ENCODE measurements at places on chromosomes 1 and 21. TPM values are rescaled to one million over a fixed set of nuclear protein-coding genes. Genes with fewer than 3 reads are reported as not detected.
A peak's percentile ranks its signal among the peaks of the same experiment; 100 is the strongest.

Gene DMRTA2
- total RNA-seq, result 0.14 TPM

DNA sequence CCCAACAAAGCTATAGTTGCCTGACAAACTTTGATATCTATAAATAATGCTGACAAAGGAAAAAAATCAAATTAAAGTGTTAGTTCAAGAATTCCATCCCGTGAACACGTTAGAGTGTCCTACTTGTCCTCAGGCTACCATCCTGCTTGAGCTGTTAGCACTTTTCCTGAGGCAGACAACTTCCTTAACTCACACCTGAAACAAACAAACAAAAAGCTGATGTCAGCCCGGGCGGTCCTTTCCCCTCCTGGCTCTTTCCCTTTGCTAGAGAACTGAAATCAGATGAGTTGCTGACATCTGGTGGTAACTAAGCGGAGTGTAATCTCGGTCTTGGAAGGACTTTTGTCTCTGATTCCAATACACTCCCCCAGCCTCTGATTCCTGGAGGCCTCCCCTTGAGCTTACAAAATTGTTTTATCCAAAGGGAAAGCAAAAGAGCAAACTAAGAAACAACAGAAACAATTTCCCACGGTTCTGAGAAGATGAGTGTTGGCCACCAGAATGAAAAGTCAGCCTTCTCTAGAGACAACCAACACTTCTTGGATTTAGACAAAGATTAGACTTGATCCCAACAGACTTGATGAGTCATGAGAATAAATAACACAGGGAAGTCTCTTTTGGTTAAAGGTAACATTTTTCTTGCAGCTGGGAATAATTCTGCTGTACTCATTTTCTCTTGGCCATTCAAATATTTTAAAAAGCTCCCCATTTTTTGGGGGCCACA lies 135.4 kb downstream of the PROX1 start:
- no peak overlapping the region for H3K4me3 ChIP-seq
- H3K27me3 ChIP-seq, result peaks cover 2% of the 10 kb centered on the region
- DNase-seq, result peak; percentile 2
- H3K27ac ChIP-seq, result no peak overlapping the region
- H3K4me1 ChIP-seq, result no peaks in the 10 kb centered on the region

DNA sequence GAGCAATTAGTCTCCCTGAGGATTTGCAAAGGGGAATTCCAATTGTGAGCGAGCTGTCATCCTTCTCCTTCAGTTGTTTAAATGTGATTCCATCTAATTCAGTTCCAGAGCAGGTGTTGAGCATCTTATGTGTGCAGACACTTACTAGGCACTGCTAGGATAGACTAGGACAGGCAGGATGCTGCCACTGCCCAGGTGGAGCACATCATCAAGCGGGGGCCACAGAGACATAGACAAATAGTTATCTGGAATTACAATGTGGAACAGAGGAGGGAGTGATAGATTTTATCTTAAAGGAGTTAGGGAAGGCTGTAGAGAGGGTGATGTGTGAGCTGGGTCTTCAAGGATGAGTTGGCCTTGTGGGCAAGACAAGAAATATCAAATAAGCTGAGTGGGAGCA lies 55.9 kb downstream of the CDC7 start:
- DNase-seq, result no peak
- H3K4me3 ChIP-seq, result no peak overlapping the region
- no peaks in the 10 kb centered on the region for H3K4me1 ChIP-seq
- H3K36me3 ChIP-seq, result no peaks in the 10 kb centered on the region

- no peaks in the 10 kb centered on the region for H3K4me1 ChIP-seq
- no peak overlapping the region for H3K27ac ChIP-seq
- no peaks in the 10 kb centered on the region for H3K27me3 ChIP-seq
- no peak for DNase-seq
- H3K4me3 ChIP-seq, result no peak overlapping the region
Measured at GRCh38 chr1:34976384-34977209, 8.6 kb downstream of the TMEM35B start.

DNA sequence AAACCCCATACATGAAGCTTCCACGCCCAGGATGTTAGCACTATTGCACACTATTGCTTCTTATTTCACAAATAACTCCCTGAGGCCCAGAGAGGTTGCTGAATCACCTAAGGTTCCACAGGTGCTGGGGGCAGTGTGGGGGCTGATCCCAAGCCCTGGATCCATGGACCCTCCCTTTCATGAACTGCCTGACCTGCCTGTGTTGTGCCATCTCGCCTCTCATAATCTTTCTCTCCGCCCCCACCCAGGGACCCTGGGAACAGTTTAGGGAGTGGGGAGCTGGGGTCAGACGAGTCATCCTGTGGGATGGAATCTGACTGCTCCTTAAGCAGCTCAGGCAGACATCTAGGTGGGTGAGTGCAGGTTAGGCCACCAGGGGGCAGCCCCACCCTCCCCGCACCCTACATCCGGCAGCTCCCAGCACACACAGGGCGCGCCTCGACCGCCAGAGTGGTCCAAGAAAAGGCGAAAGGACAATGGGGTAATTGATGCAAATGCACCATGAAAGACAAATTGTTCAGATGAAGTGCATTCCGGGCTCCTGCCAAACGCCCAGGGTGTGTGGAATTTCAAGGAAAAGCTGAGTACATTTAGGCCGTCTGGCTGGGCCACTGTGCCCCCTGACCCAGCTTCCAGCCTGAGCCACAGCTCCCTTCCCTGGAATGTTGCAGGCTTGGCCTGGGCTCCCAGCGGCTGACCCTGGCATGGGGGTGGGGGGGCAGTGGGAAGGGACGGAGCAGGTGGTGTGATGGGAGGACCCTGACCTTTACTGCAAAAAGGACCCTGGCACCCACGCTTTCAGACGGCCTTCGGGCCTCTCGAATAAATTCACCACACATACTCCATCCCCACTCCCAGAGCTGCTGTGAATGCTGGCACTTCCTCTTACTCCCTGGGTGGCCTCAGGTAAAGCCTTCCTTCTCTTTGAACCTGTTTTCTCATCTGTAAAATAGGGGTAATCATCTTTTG lies 20.8 kb downstream of the PHLDA3 start:
- H3K4me3 ChIP-seq, result no peak overlapping the region
- no peak overlapping the region for H3K27ac ChIP-seq
- DNase-seq, result peak; percentile 78

Gene TTLL10
- 0.14 TPM for total RNA-seq

GRCh38 chr1:14954930-14955329 lies 198.6 kb upstream of the TMEM51 start:
- H3K27ac ChIP-seq, result no peak overlapping the region
- H3K36me3 ChIP-seq, result no peaks in the 10 kb centered on the region
- H3K4me3 ChIP-seq, result no peak overlapping the region

- H3K36me3 ChIP-seq, result no peaks in the 10 kb centered on the region
- H3K27ac ChIP-seq, result no peak overlapping the region
- no peak overlapping the region for H3K4me3 ChIP-seq
- H3K27me3 ChIP-seq, result no peaks in the 10 kb centered on the region
Measured at GRCh38 chr1:170800265-170800664, 135.1 kb upstream of the MROH9 start.

Gene KIAA1614
- total RNA-seq, result 0.94 TPM

Gene BCL2L15
- 0.76 TPM for total RNA-seq

Gene FCRL4
- 0.19 TPM for total RNA-seq

GRCh38 chr21:32708069-32708468 lies 19.7 kb downstream of the SYNJ1 start:
- H3K27me3 ChIP-seq, result no peaks in the 10 kb centered on the region
- no peak overlapping the region for H3K4me3 ChIP-seq
- DNase-seq, result no peak
- no peaks in the 10 kb centered on the region for H3K4me1 ChIP-seq

Gene FOXO6
- 1.6 TPM for total RNA-seq

GRCh38 chr1:99643021-99643779 lies 2.7 kb upstream of the PALMD start:
- H3K27me3 ChIP-seq, result peaks cover 20% of the 10 kb centered on the region
- no peaks in the 10 kb centered on the region for H3K4me1 ChIP-seq
- DNase-seq, result no peak
- H3K36me3 ChIP-seq, result no peaks in the 10 kb centered on the region

DNA sequence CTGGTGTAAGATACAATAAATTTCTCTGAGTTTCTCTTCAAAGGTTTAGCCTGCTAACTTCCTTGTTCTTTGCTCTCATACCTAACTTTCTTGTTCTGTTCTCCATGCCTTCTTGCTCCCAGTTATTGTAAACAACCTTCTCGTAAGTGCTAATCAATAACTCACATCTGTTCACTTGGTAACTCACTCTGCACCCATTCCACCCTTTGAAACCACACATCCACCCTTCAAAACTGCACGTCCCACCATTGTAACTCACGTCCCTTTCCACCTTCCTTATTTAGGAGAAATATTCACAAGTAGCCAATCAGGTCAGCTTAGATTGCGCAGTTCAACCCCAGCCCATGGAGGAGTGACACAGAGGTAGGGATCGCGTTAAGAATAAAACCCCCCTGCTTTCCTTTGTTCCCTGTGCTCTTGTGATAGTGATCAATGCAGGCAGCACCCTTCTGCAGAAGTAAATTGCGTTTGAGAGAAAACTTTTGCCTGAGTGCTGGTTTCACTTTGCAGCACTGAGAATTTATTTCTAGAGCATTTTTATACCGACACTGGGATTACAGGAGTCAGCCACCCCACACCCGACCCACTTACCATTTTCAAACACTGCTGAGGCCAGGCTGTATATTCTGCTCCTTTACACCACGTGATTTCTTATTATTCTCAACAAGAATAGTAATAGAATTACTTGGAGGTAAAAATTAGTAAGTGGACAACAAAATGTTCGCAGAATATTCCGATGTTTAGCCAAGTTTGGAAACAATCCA lies 789.2 kb upstream of the RGS18 start:
- no peaks in the 10 kb centered on the region for H3K36me3 ChIP-seq
- H3K4me1 ChIP-seq, result no peaks in the 10 kb centered on the region
- H3K27me3 ChIP-seq, result no peaks in the 10 kb centered on the region
- no peak overlapping the region for H3K4me3 ChIP-seq
- no peak for DNase-seq

- H3K27ac ChIP-seq, result no peak overlapping the region
- DNase-seq, result no peak
- no peaks in the 10 kb centered on the region for H3K27me3 ChIP-seq
- no peaks in the 10 kb centered on the region for H3K4me1 ChIP-seq
- no peak overlapping the region for H3K4me3 ChIP-seq
Measured at GRCh38 chr1:75174031-75174760, 40.0 kb downstream of the LHX8 start.

DNA sequence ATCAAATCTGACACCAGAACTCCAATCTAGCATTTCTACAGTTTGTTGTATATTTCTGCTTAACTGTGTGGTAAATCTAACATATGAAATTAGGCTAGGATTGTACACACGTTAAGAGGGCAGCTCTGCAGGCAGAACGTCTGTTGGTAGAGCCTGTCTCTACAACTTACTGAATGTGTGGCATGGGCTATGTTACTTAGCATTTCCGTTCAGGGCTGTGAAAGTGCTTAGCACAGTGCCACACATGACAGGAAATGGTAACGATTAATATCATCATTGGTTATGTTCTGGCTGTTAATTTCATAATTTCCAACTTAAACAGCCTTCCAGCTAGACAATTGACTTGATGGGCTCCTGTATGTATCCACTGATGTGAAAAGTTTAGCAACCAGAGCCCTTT lies 9.6 kb upstream of the C8B start:
- H3K27ac ChIP-seq, result no peak overlapping the region
- H3K27me3 ChIP-seq, result peaks cover 2% of the 10 kb centered on the region
- no peak for DNase-seq
- H3K36me3 ChIP-seq, result no peaks in the 10 kb centered on the region
- no peaks in the 10 kb centered on the region for H3K4me1 ChIP-seq

GRCh38 chr1:8374812-8375211 lies 56.9 kb downstream of the SLC45A1 start:
- DNase-seq, result no peak
- H3K4me1 ChIP-seq, result peaks cover 34% of the 10 kb centered on the region
- H3K27me3 ChIP-seq, result no peaks in the 10 kb centered on the region

- no peaks in the 10 kb centered on the region for H3K4me1 ChIP-seq
- no peak for DNase-seq
- no peaks in the 10 kb centered on the region for H3K36me3 ChIP-seq
Measured at GRCh38 chr1:37274938-37275631, 199.3 kb upstream of the ZC3H12A start.

Gene KMO
- 0.94 TPM for total RNA-seq

Gene DCST1
- total RNA-seq, result not detected

Gene CITED4
- 1.3 TPM for total RNA-seq

Gene VCAM1
- 63.3 TPM for total RNA-seq

Gene RBP7
- 4.2 TPM for total RNA-seq
